ENCODE measurements at places on chromosomes 13 and 19. TPM values are rescaled to one million over a fixed set of nuclear protein-coding genes. Genes with fewer than 3 reads are reported as not detected.

LRG1 gene
- total RNA-seq, result not detected

INTS6 gene
- 27.1 TPM for total RNA-seq

FGF22 gene
- 0.91 TPM for total RNA-seq

S1PR5 gene
- 1.9 TPM for total RNA-seq

CRB3 gene
- total RNA-seq, result not detected

RFPL4A gene
- total RNA-seq, result 2.7 TPM

EPS8L1 gene
- total RNA-seq, result 4.6 TPM

FREM2 gene
- 7.6 TPM for total RNA-seq

SLC8A2 gene
- not detected for total RNA-seq

PPP1R15A gene
- total RNA-seq, result 188 TPM

ADGRE3 gene
- not detected for total RNA-seq

TMEM86B gene
- 3.1 TPM for total RNA-seq

RANBP3 gene
- total RNA-seq, result 71.6 TPM

ZNF728 gene
- 0.19 TPM for total RNA-seq

RNF225 gene
- total RNA-seq, result 1.4 TPM

LIG1 gene
- 89.0 TPM for total RNA-seq

WDR62 gene
- 12.5 TPM for total RNA-seq

RDH8 gene
- not detected for total RNA-seq

DKKL1 gene
- total RNA-seq, result 0.48 TPM

N4BP2L2 gene
- 69.9 TPM for total RNA-seq

HNRNPM gene
- total RNA-seq, result 173 TPM

ZNF625 gene
- total RNA-seq, result 11.2 TPM

DNAJC15 gene
- 4.5 TPM for total RNA-seq

SYT3 gene
- total RNA-seq, result 0.60 TPM

MAP2K7 gene
- 24.0 TPM for total RNA-seq

ZNF43 gene
- total RNA-seq, result 13.1 TPM

SBNO2 gene
- total RNA-seq, result 64.7 TPM
